SJSA1 (cell line): ENCODE measurements at places on chromosomes 3 and 15.
A peak's percentile ranks its signal among the peaks of the same experiment; 100 is the strongest.

DNA sequence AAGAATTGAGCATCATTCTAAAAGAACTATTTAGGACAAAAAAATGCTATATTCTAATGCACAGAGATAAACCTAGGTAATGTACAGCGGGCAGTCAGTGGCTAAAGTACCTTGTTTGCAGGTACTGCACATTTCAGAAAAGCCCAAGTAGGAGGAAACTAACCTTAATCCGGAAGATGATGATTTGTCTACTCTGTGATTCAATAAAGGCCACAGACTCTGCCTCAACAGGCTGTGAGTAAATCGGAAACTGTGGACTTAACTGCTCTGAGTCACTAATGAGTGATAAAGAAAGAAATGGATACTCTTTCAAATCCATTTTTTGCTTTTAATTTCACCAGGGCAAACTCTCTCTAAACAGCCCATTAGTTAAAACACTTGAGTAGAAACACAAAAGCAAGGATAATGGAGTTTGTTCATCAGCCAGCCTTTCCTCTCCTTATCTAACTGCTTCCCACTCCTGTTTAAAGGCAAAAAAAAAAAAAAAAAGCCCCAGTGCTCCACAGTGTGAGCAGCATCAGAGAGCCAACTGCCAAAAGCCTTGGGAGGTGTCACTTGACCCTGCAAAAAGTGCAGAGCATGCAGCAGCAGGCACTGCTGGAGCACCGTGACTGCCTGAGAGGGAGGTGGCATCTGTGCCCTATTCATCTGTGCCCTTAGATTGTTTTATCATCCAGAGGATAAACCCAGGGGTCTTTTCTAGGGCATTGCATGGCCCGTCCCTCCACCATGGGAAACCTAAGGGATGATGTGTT, 187.7 kb downstream of the SATB1 start:
- H3K36me3 ChIP-seq = no peaks in the 10 kb centered on the region
- no peak for DNase-seq
- H3K4me1 ChIP-seq = peaks cover 7% of the 10 kb centered on the region
- no peak overlapping the region for H3K27ac ChIP-seq

- no peaks in the 10 kb centered on the region for H3K27me3 ChIP-seq
- no peak overlapping the region for H3K4me3 ChIP-seq
- DNase-seq = no peak
These were observed 34.4 kb downstream of the SYNM start for GRCh38 chr15:99139276-99139675.

DNA sequence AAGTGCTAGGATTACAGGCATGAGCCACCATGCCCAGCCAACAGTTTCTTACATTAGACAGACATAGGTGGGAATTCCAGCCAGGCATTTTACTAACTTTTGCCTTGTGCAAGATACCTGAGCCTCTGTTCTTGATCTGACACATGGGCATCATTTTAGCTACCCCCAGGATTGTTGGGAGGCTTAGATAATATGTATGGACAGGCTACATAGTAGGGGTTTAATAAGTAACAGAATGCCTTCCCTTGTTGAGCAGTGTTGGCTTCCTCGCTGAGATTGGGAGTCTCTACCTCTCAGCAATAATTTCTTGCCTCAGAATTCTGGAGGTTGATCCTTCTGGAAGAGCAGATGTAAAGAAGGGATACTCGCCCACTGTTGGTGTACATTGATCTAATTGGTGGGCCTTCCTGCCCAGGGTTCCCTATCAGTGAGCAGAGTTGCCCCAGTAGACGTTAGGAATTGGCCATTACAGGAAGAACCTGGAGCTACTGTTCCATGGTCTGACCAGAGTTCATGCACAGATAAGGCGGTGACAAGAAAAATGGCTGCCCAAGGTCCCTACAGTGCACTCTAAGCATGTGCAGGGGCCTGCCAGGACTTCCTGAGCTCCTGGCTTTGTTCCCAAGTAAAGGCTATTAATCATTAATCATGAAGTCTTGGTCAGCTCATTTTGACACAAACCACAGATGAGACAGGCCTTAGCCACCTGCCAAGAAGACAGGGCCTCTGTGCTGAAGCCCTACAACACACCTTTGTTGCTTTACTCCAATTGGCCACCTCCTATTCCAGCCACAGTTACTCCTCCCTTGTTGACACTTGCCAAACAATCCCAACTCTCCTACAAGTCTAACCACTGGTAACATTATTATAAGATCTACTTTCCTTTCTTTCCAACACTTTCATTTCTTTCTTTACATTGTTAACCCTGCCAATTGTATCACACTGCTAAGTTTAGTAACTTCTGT, 5.0 kb upstream of the IL17RE start:
- H3K36me3 ChIP-seq = peaks cover 30% of the 10 kb centered on the region
- H3K27me3 ChIP-seq = no peaks in the 10 kb centered on the region
- H3K27ac ChIP-seq = no peak overlapping the region
- H3K4me3 ChIP-seq = no peak overlapping the region

DNA sequence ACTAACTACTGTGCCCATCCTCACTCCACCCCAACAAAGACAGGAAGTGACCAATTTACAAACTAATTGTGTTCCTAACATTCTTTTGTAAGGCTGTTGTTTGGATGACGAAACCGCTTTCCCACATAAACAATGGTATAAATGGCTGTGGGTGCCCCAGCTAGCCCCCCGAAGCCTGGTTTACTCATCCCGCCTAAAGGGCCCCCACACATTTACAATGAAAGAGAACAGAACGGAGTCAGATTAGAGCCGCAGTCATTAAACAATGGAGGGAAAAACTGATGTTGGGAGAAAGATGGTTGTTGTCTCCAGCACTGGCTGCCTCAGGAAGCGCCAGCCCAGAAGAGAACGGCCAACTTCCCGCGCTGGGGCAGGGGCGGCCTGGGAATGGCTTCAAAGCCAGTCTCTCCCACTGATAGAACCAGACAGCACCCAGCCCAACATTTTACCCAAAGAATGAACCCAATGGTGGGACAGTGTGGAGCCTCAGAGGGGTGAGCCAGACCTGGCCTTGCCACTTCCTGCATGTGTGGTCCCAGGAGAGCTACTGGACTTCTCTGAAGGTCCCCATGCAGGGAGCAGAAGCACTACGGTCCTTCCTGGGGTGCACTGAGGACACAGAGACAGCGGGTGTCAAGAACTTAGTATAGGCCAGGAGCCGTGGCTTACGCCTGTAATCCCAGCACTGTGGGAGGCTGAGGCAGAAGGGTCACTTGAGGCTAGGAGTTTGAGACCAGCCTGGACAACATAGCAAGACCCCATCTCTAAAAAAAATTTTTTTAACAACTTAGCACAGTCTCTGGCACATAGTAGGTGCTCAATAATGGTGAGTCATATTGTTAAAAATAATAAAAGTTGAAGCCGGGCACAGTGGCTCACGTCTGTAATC, 75.8 kb upstream of the GATA2 start:
- H3K4me3 ChIP-seq = no peak overlapping the region
- no peaks in the 10 kb centered on the region for H3K27me3 ChIP-seq
- H3K27ac ChIP-seq = peak overlapping the region; percentile 84
- no peaks in the 10 kb centered on the region for H3K36me3 ChIP-seq
- H3K4me1 ChIP-seq = peaks cover 31% of the 10 kb centered on the region

- H3K36me3 ChIP-seq = no peaks in the 10 kb centered on the region
- no peaks in the 10 kb centered on the region for H3K4me1 ChIP-seq
These were observed 3.1 kb downstream of the CPLX3 start for GRCh38 chr15:74829486-74829885.

- H3K4me1 ChIP-seq = no peaks in the 10 kb centered on the region
- no peak for DNase-seq
- H3K27me3 ChIP-seq = no peaks in the 10 kb centered on the region
- no peaks in the 10 kb centered on the region for H3K36me3 ChIP-seq
- H3K27ac ChIP-seq = no peak overlapping the region
- H3K4me3 ChIP-seq = no peak overlapping the region
These were observed 53.6 kb upstream of the RPL35A start for GRCh38 chr3:197896421-197896820.

DNA sequence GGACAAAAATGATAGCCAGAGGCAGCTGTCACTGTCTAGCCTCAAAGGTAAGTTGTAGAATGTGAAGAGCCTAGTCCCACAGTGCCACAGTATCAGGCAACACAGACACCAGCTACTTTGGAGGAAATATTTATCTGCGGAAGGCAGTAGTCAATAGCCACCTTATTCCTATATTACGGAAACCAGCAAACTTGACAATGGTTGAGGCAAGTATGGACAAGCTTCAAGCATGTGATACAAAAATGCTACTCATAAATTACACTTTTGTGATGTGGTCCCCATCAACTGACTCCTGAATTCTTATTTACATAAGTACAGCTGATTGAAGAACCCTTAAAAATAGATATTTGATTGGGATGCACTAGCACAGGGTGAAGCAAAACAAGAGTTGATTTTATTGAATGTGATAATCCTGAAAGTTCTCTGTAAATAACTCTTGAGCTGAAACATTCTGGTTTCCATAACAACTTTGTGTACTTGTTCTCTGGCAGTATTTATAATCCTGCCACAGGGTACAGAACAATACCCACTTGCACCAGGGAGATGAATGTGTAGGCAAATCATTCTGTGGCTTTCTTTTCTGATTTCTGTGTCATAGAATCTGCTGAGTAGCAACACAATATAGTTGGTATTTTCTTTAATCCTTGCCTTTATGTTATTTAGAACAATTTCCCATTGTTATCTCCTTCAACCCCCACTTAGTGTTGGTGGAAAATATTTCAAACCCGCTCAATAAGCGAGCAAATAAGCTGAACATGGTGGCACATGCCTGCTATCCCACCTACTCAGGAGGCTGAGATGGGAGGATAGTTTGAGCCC, at the start of gene ANKUB1:
ANKUB1 (minus strand) TSS at position 103 of the 819 bp plus-strand sequence. CDS start 188 bp downstream, outside the sequence.
- H3K27me3 ChIP-seq = no peaks in the 10 kb centered on the region
- peak within 1 kb of the TSS; percentile 61 for H3K27ac ChIP-seq
- H3K36me3 ChIP-seq = no peaks in the 10 kb centered on the region
- no peak within 1 kb of the TSS for H3K4me3 ChIP-seq
- DNase-seq = peak; percentile 39

DNA sequence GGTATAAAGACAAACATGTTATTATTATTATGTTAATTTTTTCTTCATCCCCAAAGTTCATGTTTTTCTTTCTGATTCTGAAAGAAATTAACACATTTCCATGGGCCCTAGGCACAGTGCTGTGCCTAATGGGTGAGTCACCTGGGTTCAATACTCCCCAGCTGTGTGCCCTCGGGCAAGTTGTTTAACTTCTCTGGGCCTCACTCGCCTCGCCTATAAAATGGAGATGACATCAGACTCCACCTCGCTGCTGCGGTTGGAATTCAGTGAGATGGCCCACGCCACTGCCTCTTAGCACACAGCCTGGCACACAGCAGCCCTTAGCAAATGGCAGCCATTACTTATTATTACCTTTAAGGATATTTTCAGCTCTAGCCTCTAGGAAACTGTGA, 22.6 kb downstream of the DNASE1L3 start:
- H3K27ac ChIP-seq = no peak overlapping the region
- DNase-seq = no peak
- no peak overlapping the region for H3K4me3 ChIP-seq
- H3K4me1 ChIP-seq = no peaks in the 10 kb centered on the region

GRCh38 chr15:32993285-32993684, 201.2 kb downstream of the FMN1 start:
- no peak for DNase-seq
- no peaks in the 10 kb centered on the region for H3K27me3 ChIP-seq
- no peaks in the 10 kb centered on the region for H3K36me3 ChIP-seq
- H3K4me1 ChIP-seq = no peaks in the 10 kb centered on the region
- H3K4me3 ChIP-seq = no peak overlapping the region
